Activated CD4-positive, alpha-beta T cell treated with anti-CD3 and anti-CD28 coated beads, Interleukin-2, amount 10 ng/mL, durations not matched to agents 24 days and 14 days (primary cell): ENCODE measurements at places on chromosomes 5 and 9. TPM values are rescaled to one million over a fixed set of nuclear protein-coding genes. Genes with fewer than 3 reads are reported as not detected.

The IFNA17 gene
- total RNA-seq = not detected in 2 replicates

The TAF11L10 gene
- not detected in 2 replicates for total RNA-seq

The HIGD2A gene
- 96.4 and 104 TPM in 2 replicates for total RNA-seq

The MARCOL gene
- total RNA-seq = not detected in 2 replicates

The C5orf63 gene
- 5.6 and 5.7 TPM in 2 replicates for total RNA-seq

The DDX4 gene
- total RNA-seq = 0.19 and 0.40 TPM in 2 replicates

The FOCAD gene
- 32.0 and 36.4 TPM in 2 replicates for total RNA-seq

The LCN1 gene
- total RNA-seq = not detected in 2 replicates

The ROR2 gene
- total RNA-seq = 0.40 and 0.43 TPM in 2 replicates

The TEK gene
- not detected in 2 replicates for total RNA-seq
